ENCODE measurements at places on chromosomes 2 and 18.

GRCh38 chr2:71602581-71602980 lies 149.2 kb downstream of the DYSF start:
- H3K4me1 ChIP-seq, result peaks cover 10% of the 10 kb centered on the region
- peaks cover 9% of the 10 kb centered on the region for H3K27me3 ChIP-seq
- peak overlapping the region; percentile 22 for H3K27ac ChIP-seq

GRCh38 chr2:121454549-121455090 lies 76.1 kb upstream of the RNU4ATAC start:
- H3K36me3 ChIP-seq, result peaks cover 30% of the 10 kb centered on the region
- H3K4me1 ChIP-seq, result no peaks in the 10 kb centered on the region
- H3K27ac ChIP-seq, result no peak overlapping the region
- H3K27me3 ChIP-seq, result no peaks in the 10 kb centered on the region
- DNase-seq, result no peak

- no peaks in the 10 kb centered on the region for H3K36me3 ChIP-seq
- H3K27me3 ChIP-seq, result peaks cover 4% of the 10 kb centered on the region
- H3K4me1 ChIP-seq, result no peaks in the 10 kb centered on the region
- no peak for DNase-seq
- H3K4me3 ChIP-seq, result no peak overlapping the region
These were observed 84.6 kb downstream of the HS1BP3 start for GRCh38 chr2:20566331-20566730.

DNA sequence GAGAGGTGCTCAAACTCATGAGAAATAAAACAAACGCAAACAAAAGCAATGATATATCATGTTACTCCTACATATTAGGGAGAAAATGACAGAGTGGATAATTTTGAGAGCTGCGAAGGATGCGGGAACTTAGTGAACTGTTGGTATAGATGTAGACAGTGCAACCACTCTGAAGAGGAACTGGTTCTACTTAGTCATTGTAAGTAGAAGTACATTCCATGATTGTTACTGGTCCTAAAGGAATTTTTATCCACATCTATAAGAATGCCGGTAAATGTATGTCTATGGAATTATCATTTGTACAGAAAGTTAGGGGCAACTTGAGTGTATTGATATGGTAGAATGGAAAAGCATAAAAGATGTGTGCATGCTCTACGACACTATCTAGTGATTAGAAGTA lies 1238.4 kb downstream of the LRP1B start:
- no peaks in the 10 kb centered on the region for H3K36me3 ChIP-seq
- no peak overlapping the region for H3K4me3 ChIP-seq
- H3K27me3 ChIP-seq, result no peaks in the 10 kb centered on the region
- no peak overlapping the region for H3K27ac ChIP-seq

DNA sequence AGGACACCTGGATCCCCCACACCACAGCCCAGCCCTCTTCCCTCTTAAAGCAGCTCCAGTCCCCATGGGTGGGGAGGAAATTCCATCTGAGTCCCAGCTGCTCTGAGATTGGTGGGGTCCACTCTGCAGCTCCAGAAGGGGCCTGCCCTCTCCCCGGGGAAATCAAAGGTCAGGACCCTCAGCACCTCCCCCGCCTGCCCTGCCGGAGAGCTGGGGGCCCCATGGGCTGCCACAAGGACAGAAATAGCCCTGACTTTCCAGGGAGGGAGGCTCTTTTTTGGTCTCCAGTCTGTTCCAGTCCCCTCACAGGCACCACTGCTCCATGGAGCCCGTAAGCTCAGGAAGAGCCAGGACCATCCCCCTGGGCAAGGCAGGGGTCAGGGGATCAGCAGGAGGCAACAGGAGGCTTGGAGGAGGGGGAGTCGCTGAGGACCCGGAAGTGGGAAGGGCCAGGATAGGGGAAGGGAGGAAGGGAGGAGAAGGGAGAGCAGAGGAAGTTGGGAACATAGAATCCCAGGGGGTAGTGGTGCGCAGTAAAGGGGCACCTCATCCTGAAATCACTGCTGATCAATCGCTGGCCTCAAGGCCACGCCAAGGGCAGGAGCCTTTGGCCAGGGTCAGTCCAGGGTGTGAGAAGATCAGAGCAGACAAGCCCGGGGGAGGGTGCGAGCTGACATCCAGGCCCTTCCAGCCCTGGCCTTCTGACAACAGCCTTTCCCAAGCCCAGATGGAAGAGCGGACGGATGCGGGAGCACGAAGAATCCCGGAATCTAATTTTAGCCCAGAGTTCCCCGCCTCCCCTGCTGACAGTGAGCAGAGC lies 7.6 kb downstream of the ADRA2B start:
- H3K36me3 ChIP-seq, result no peaks in the 10 kb centered on the region
- no peak for DNase-seq
- H3K4me3 ChIP-seq, result no peak overlapping the region
- H3K27ac ChIP-seq, result no peak overlapping the region
- H3K4me1 ChIP-seq, result no peaks in the 10 kb centered on the region
- no peaks in the 10 kb centered on the region for H3K27me3 ChIP-seq

DNA sequence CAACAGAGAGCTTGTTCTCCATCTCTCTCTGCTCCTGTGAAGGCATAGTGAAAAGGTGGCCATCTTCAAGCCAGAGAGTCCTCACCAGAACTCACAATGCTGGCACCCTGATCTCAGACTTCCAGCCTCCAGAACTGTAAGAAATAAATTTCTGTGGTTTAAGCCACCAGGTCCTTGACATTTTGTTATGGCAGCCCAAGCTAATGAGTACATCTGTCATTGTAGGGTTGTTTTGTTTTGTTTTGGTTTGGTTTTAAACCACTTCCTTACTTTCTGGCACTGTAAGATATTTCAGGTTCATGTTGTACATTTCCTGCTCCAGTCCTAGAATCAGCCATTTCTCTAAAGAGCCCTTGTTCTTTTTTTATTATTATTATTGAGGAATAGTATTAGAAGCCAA lies 171.2 kb downstream of the CPS1 start:
- no peak overlapping the region for H3K4me3 ChIP-seq
- H3K4me1 ChIP-seq, result no peaks in the 10 kb centered on the region
- H3K27ac ChIP-seq, result no peak overlapping the region
- H3K36me3 ChIP-seq, result no peaks in the 10 kb centered on the region
- no peaks in the 10 kb centered on the region for H3K27me3 ChIP-seq

GRCh38 chr2:218448934-218449333 lies 30.0 kb downstream of the VIL1 start:
- no peak for DNase-seq
- no peaks in the 10 kb centered on the region for H3K4me1 ChIP-seq
- no peak overlapping the region for H3K4me3 ChIP-seq
- H3K27ac ChIP-seq, result no peak overlapping the region
- H3K27me3 ChIP-seq, result no peaks in the 10 kb centered on the region

GRCh38 chr2:241036964-241037421 lies 38.6 kb downstream of the SNED1 start:
- peak; percentile 38 for DNase-seq
- H3K4me3 ChIP-seq, result peak overlapping the region; percentile 67
- no peaks in the 10 kb centered on the region for H3K36me3 ChIP-seq
- H3K27ac ChIP-seq, result no peak overlapping the region
- peaks cover 12% of the 10 kb centered on the region for H3K4me1 ChIP-seq

- H3K27me3 ChIP-seq, result no peaks in the 10 kb centered on the region
- H3K36me3 ChIP-seq, result peaks cover 2% of the 10 kb centered on the region
- peaks cover 14% of the 10 kb centered on the region for H3K4me1 ChIP-seq
- DNase-seq, result no peak
These were observed 456.9 kb upstream of the TNP1 start for GRCh38 chr2:217316743-217317142.

- H3K27me3 ChIP-seq, result no peaks in the 10 kb centered on the region
- H3K4me3 ChIP-seq, result no peak overlapping the region
- peaks cover 40% of the 10 kb centered on the region for H3K4me1 ChIP-seq
These were observed 664.1 kb downstream of the BCL11A start for GRCh38 chr2:59889305-59889704.

DNA sequence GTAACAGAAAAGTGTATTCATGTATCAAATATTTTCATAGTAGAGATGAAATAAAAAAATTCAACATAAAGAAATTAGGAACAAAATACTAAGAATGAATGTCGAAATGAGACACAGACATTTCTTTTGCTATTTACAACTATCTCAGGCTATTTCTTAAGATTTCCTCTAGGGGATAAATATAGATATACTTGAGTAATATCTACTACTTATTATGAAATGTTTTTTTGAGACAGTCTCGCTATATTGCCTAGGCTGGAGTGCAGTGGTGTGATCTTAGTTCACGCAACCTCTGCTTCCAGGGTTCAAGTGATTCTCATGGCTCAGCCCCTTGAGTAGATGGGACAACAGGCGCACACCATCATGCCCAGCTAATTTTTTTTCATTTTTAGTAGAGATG lies 326.1 kb downstream of the RNF144A start:
- H3K27me3 ChIP-seq, result no peaks in the 10 kb centered on the region
- H3K36me3 ChIP-seq, result no peaks in the 10 kb centered on the region
- no peak for DNase-seq

- no peak overlapping the region for H3K27ac ChIP-seq
- no peaks in the 10 kb centered on the region for H3K36me3 ChIP-seq
- no peak for DNase-seq
- no peak overlapping the region for H3K4me3 ChIP-seq
These were observed 487.7 kb downstream of the LRRTM4 start for GRCh38 chr2:77034445-77034844.

DNA sequence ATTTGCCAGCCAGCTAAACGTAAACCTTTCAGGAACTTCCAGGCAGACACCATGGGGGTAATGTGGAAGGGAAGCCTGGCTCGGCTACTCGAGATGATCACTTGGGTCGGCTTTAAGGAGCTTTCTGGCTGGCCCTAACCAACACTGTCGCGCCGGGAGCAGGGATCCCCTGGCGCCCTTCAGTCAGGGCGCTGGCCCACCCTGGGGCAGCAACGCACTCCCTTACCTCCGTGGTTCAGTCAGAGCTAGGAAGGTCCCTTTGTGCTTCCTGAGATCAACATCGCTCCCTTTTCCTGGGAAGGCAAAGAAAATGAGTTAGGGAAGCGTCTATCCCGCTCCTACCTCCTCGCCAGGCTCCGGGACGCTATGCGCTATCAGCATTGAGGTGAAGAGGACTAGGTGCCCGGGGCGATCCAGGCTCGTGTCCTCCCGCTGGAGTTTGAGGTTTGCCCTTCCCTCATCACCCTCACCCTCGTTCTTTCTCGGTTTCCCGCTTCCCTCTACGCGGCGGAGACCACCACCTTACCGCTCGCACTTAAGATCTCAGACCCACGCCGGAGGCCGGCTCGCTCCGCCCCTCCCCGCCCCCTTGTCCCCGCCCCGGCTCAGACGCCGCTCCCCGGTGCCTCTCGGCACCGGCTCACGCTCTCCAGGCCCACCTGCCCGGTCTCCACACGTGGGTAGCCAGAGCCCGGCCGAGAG lies 449 bp upstream of the ATRAID start:
- peaks cover 37% of the 10 kb centered on the region for H3K4me1 ChIP-seq
- H3K36me3 ChIP-seq, result peaks cover 34% of the 10 kb centered on the region
- H3K27me3 ChIP-seq, result no peaks in the 10 kb centered on the region
- peak overlapping the region; percentile 91 for H3K27ac ChIP-seq

DNA sequence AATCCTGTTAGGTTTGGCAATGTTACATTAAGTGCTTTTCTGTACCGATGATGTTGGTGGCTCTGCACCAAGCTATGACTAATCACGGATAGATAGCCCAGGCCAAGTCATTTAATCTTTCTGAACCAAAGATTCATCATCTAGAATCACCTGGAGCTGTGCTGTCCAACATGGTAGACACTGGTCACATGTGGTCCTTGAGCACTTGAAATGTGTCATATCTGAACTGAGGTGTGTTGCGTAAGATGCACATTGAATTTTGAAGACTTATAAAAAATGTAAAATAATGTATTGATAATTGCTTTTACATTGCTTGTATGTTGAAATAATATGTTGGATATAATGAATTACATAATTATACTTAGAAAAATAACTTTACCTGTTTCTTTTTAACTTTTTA lies 39.8 kb upstream of the NXPH2 start:
- H3K27ac ChIP-seq, result no peak overlapping the region
- no peak overlapping the region for H3K4me3 ChIP-seq
- H3K4me1 ChIP-seq, result no peaks in the 10 kb centered on the region
- no peak for DNase-seq

DNA sequence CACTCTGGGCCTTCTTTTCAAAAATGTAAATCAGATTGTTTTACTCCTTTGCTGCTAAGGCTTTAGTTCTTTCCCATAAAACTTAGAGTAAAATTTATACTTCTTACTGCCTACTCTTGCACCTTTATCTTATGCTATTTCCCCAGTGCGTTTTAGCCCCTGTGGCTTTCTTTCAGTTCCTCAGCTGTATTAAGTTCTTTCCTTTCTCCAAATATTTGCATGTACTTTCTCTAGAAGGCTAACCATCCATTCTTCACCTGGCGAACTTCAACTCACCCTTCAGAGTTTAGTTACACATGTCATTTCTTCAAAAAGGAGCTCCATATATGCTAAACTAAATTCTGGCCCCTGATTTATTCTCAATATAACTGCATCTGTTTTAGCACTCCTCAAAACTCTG lies 160.7 kb downstream of the FSHR start:
- no peak overlapping the region for H3K4me3 ChIP-seq
- DNase-seq, result no peak
- no peak overlapping the region for H3K27ac ChIP-seq
- no peaks in the 10 kb centered on the region for H3K36me3 ChIP-seq
- H3K27me3 ChIP-seq, result no peaks in the 10 kb centered on the region

- no peak overlapping the region for H3K4me3 ChIP-seq
- DNase-seq, result no peak
- no peak overlapping the region for H3K27ac ChIP-seq
- no peaks in the 10 kb centered on the region for H3K27me3 ChIP-seq
- peaks cover 8% of the 10 kb centered on the region for H3K4me1 ChIP-seq
These were observed 121.6 kb downstream of the VAPA start for GRCh38 chr18:10035281-10035991.

- no peak overlapping the region for H3K4me3 ChIP-seq
- H3K27me3 ChIP-seq, result peaks cover 3% of the 10 kb centered on the region
- H3K27ac ChIP-seq, result no peak overlapping the region
- H3K36me3 ChIP-seq, result no peaks in the 10 kb centered on the region
These were observed 42.5 kb downstream of the INHBB start for GRCh38 chr2:120388222-120389035.

GRCh38 chr2:1305342-1306013 lies 107.8 kb upstream of the TPO start:
- no peaks in the 10 kb centered on the region for H3K36me3 ChIP-seq
- no peaks in the 10 kb centered on the region for H3K4me1 ChIP-seq
- H3K27ac ChIP-seq, result no peak overlapping the region
- H3K27me3 ChIP-seq, result peaks cover 3% of the 10 kb centered on the region

- peaks cover 9% of the 10 kb centered on the region for H3K27me3 ChIP-seq
- peaks cover 2% of the 10 kb centered on the region for H3K4me1 ChIP-seq
- no peak overlapping the region for H3K27ac ChIP-seq
- H3K4me3 ChIP-seq, result no peak overlapping the region
These were observed 50.9 kb downstream of the ADNP2 start for GRCh38 chr18:80159713-80160636.
